CD4-positive, alpha-beta memory T cell (primary cell): ENCODE measurements at places on chromosomes 2 and 18. TPM values are rescaled to one million over a fixed set of nuclear protein-coding genes. Genes with fewer than 3 reads are reported as not detected.

Gene SLC16A14
- total RNA-seq: 0.14 TPM

Gene WDR54
- 41.0 TPM for total RNA-seq

Gene SALL3
- not detected for total RNA-seq

Gene TUBA4B
- not detected for total RNA-seq

Gene SPC25
- total RNA-seq: not detected

Gene GKN1
- not detected for total RNA-seq

Gene BUB1
- 1.7 TPM for total RNA-seq

Gene MC5R
- not detected for total RNA-seq

Gene CNDP1
- not detected for total RNA-seq

DNA sequence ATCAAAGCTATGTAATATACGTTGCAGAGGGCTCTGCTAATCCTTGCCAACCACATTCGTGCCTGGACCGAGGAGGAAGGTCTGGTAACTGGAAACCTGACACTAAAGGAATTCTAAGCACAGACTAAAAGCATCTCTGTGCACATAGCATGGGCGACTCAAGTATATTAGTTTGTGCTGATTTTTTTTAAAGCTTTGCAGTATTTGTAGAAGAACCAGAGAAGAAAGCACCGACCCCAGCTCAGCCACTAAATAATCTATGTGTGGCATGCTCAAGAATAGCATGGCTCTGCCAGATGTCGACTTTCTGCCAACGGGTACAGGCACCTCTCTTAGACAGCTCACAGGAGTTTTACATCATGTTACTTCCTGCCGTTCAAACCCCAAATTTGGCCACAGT, 73.2 kb upstream of the NRP2 start:
- no peak for DNase-seq
- no peaks in the 10 kb centered on the region for H3K27me3 ChIP-seq
- no peaks in the 10 kb centered on the region for H3K36me3 ChIP-seq
- H3K27ac ChIP-seq: no peak overlapping the region

- H3K27ac ChIP-seq: no peak overlapping the region
- no peaks in the 10 kb centered on the region for H3K4me1 ChIP-seq
- no peak for DNase-seq
Observed at GRCh38 chr2:57821088-57821487, 225.5 kb upstream of the VRK2 start.

- no peaks in the 10 kb centered on the region for H3K27me3 ChIP-seq
- H3K36me3 ChIP-seq: peaks cover 9% of the 10 kb centered on the region
- DNase-seq: no peak
- peaks cover 45% of the 10 kb centered on the region for H3K4me1 ChIP-seq
- peak overlapping the region; percentile 92 for H3K27ac ChIP-seq
- H3K4me3 ChIP-seq: peak overlapping the region; percentile 86
Observed at GRCh38 chr2:196168181-196168580, 3.2 kb downstream of the STK17B start.

GRCh38 chr2:234851451-234851850, 100.4 kb upstream of the SH3BP4 start:
- no peaks in the 10 kb centered on the region for H3K27me3 ChIP-seq
- no peak for DNase-seq
- no peak overlapping the region for H3K27ac ChIP-seq
- no peaks in the 10 kb centered on the region for H3K4me1 ChIP-seq
- H3K4me3 ChIP-seq: no peak overlapping the region

DNA sequence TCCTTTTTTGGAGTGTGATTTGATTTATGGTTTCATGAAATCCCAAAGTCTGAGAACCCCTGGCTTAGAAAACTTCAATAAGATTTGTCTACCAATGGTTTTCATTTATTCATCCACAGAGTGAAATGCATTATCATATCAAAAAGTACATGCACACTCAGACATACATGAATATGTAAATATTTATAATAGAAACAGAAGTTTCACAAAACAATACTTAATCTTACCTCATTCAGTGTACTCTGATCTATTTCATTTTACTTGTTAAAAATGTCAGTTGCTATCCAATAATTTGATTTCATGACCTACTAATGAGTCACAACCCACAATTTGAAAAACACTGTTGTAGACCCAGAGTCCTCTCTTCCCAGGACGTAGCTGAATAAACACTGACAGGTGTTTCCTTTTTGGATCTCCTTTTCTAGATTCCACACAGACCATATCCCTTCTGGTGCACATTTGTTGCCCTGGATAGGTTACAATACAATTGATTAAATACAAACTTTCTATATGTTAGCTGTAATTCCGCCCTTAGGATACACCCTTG, 10.4 kb upstream of the CAVIN2 start:
- no peaks in the 10 kb centered on the region for H3K27me3 ChIP-seq
- no peak overlapping the region for H3K27ac ChIP-seq
- no peak for DNase-seq
- no peak overlapping the region for H3K4me3 ChIP-seq

GRCh38 chr2:27772804-27773203, 1.3 kb downstream of the MRPL33 start:
- no peaks in the 10 kb centered on the region for H3K27me3 ChIP-seq
- H3K27ac ChIP-seq: no peak overlapping the region
- H3K4me1 ChIP-seq: peaks cover 34% of the 10 kb centered on the region
- no peak for DNase-seq
- H3K36me3 ChIP-seq: peaks cover 13% of the 10 kb centered on the region
- H3K4me3 ChIP-seq: no peak overlapping the region

DNA sequence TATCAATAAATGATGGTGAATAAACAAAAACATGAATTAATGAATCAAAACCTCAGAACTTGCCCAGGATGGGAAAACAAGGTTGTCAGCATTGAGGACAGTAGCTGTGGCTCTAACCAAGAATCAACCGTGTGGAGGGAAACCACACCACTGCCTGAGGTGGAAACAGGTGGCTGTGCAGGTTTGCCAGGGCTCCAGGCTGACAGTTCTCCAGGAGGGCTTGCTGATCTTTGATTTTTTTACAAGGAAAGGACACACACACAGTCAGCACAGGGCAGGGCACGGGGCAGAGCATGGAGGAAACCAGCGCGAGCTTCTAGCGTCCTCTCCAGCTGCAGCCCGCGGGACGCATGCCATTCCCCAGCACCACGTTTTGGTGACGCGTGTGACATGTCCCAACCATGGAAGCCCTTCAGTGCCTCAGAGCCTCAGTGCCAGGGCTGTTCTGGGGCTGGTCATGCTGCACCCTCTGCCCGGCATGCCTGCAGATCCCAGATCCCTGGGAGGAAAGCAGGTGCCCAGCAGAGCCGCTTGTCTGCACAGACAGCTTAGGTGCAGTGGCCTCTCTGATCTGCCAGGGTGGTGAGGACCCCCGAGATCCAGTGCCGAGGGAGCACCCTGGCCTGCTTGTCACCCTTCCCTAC, 15.8 kb upstream of the AGXT start:
- no peaks in the 10 kb centered on the region for H3K27me3 ChIP-seq
- H3K27ac ChIP-seq: no peak overlapping the region
- no peaks in the 10 kb centered on the region for H3K4me1 ChIP-seq
- H3K36me3 ChIP-seq: no peaks in the 10 kb centered on the region

DNA sequence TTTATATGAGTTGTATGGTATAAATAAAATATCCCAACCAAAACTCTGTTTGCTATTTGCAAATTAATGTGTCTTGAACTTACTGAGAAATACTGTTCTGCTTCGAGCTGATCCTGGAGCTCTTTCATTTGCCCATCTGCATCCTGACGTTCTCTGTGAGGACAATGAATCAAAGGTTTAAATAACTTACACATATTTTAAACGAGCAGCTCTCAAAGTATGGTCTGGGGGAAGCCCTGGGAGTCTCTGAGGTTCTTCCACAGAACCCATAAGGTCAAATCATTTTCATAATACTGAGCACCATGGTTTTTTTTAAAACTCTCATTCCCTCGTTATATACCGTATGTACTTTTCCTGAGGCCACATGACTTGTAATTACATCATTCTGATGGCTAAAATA, 46.7 kb downstream of the SLC66A3 start:
- H3K36me3 ChIP-seq: peaks cover 9% of the 10 kb centered on the region
- no peak overlapping the region for H3K27ac ChIP-seq
- H3K4me1 ChIP-seq: peaks cover 11% of the 10 kb centered on the region
- H3K27me3 ChIP-seq: no peaks in the 10 kb centered on the region
- H3K4me3 ChIP-seq: no peak overlapping the region

DNA sequence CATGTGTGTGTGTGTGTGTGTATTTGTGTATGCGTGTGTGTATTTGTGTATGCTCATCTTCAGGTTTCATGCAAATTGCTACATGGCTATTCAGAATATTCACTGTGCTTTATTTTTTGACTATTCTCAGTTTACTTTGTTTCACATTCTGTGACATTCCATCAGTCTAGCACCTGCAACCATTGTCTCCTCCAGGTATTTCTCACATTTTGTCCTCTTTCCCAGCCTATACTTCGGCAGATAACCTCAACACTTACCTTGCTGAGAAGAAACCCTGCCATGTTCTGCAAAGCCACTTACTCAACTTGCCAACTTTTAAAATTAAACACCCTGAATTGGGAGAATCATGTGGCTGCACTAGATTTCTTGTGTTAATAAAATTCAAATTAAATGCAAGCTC, 135.4 kb upstream of the REG3A start:
- H3K4me3 ChIP-seq: no peak overlapping the region
- no peaks in the 10 kb centered on the region for H3K27me3 ChIP-seq
- no peaks in the 10 kb centered on the region for H3K4me1 ChIP-seq
- DNase-seq: no peak

- no peaks in the 10 kb centered on the region for H3K36me3 ChIP-seq
- H3K4me3 ChIP-seq: peak overlapping the region; percentile 43
- peak; percentile 84 for DNase-seq
Observed at GRCh38 chr2:135985826-135986393, 484 bp upstream of the DARS1 start.
